NCI-H1105 treated with DMSO at 0.1 percent for 48 hours (cell line): ENCODE measurements at places on chromosomes 1 and 21.
A peak's percentile ranks its signal among the peaks of the same experiment; 100 is the strongest.

DNA sequence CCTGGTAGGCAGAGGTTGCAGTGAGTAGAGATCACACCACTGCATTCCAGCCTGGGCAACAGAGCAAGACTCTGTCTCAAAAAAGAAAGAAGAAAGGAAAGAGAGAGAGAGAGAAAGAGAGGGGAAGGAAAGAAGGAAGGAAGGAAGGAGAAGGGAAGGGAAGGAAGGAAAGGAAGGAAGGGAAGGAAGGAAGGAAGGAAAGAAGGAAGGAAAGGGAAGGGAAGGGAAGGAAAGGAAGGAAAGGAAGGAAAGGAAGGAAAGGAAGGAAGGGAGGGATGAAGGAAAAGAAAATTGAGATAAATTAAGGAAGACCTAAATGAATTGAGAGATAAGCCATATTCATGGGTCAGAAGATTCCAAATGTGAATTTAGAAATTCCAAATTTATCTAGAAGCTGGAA, 92.2 kb downstream of the GLIS1 start:
- no peak for DNase-seq

- DNase-seq: no peak
Observed at GRCh38 chr1:195902779-195903178, 705.5 kb downstream of the KCNT2 start.

- no peak for DNase-seq
Observed at GRCh38 chr1:168686666-168687065, 42.3 kb downstream of the DPT start.

- peak; percentile 31 for DNase-seq
Observed at GRCh38 chr1:29649189-29650040, 413.1 kb downstream of the PTPRU start.

- DNase-seq: peak; percentile 75
Observed at GRCh38 chr1:230681599-230681998, 32.3 kb downstream of the AGT start.

GRCh38 chr1:214290424-214291037, 9.6 kb downstream of the SMYD2 start:
- DNase-seq: no peak

DNA sequence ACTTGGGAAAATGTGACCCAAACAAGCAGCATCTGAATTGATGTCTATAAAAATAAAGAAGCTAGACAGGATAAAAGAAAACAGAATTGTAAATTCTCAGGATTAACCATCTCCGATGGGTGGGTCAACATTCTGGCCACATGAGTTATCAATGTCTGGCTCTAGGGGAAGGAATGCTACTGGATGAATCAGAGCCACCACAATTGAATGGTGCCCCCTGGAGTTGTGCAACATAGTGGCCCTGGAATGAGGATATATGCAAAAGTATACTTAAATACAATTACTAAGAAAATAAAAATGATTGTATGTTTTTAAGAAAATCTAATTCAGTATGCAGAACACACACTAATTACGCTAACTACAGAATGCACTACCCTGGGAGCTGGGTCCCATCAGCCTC, 185.6 kb downstream of the TGFBR3 start:
- no peak for DNase-seq

GRCh38 chr1:175192111-175192629, 406 bp downstream of the KIAA0040 start:
- DNase-seq: peak; percentile 40

GRCh38 chr1:162387226-162388082, 5.9 kb downstream of the C1orf226 start:
- DNase-seq: no peak

DNA sequence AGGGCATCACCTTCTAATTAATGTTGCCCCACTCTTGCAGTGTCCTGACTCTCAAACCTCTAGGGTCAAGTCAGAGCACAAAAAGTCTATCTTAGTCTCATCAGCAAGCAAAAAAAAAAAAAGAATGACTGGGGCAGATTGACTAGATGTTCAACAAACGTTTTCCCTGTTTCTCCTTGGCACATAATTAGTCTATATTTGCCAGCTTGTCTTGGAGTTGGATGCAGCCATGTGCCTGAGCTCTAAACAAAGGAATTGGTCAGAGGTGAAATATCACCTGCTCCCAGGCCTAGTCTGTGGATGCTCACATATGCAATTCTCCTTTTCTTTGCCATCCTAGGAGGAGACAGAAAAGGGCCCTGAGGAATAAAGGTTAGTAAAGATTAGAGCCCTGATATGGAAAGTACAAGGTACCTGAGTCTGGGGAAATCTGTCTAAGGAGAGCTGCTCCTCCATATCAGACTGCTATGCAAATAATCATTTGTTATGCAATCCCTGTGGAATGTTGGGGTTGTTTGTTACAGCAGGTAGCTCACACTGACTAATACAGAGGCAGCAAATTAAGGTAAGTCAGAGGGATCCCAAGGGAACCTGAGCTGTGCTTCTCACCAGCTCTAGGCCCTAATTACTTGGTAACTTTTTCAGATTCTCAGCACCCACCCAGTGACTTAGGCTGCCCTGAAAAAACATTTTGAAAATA, 130.8 kb downstream of the BRINP2 start:
- DNase-seq: no peak

- DNase-seq: no peak
Observed at GRCh38 chr1:243719476-243719875, 130.6 kb downstream of the AKT3 start.

DNA sequence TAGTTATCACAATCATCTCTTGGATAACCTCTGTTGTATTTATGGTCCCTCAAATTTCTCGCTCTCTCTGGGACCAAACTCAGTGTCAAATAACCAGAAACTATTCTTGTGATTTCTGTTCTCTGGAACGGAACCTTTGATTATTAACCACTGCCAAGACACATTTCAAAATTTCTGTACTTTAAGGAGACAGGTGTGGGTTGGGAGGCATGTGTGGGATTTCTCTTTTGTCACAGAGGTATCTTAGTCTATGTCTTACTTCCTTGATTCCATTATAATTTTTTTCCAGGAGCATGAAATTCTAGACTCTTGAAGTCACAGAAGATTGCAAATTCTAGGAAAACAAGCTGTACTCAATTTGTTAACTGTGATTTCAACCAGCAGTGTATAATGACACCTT, 919.0 kb upstream of the B3GALT2 start:
- no peak for DNase-seq

DNA sequence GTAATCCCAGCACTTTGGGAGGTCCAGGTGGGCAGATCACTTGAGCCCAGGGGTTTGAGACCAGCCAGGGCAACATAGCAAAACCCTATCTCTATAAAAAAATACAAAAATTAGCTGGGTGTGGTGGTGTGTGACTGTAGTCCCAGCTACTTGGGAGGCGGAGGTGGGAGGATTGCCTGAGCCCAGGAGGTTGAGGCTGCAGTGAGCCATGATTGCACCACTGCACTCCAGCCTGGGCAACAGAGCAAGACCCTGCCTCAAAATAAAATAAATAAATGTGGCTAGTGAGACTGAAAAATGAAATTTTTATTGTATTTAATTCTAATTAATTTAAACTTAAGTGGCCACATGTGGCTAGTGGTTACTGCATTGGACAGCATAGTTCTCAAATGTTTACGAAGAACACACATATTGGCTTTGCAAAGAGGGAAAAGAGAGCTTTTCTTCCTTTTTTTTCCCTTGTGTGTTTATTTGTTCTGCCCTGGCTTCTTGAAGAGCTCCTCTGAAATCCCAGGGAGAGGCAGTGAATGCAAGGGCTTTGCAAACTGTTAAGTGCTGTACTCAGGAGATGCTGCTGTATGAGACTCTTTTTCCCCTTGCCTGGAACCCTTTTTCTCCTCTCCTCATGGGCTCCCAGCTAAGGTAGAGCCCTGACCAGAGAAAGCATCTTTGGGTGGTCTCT, 59.0 kb upstream of the RPL11 start:
- DNase-seq: no peak

- DNase-seq: no peak
Observed at GRCh38 chr1:43293896-43294760, 6.7 kb upstream of the TIE1 start.

DNA sequence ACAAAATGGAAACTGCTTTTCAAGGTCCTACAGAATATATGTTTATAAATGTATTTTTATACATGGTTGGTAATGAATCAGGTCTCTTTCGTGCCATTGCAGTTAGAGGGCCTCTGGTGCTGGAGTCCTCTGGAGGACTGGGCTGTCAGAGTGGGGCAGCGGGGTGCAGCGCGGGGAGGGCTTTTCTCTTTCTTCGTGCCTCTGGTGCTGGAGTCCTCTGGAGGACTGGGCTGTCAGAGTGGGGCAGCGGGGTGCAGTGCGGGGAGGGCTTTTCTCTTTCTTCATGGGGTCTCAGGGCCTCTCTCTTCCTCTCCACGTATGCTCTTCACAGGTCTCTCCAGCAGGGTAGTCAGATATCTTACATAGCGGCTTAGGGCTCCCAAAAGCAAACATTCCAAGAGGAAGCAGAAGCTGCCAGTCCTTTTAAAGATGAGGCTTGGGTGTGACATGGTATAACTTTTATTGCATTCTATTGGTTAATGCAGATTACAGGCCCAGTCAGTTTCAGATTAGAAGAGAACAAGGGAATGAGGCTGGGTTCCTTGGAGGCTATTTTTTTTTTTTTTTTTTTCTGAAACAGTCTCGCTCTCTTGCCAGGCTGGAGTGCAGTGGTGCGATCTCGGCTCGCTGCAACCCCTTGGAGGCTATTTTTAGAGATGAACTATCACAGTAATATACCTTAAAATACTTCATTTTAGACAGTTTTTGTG, 13.1 kb downstream of the SDCCAG8 start:
- no peak for DNase-seq

DNA sequence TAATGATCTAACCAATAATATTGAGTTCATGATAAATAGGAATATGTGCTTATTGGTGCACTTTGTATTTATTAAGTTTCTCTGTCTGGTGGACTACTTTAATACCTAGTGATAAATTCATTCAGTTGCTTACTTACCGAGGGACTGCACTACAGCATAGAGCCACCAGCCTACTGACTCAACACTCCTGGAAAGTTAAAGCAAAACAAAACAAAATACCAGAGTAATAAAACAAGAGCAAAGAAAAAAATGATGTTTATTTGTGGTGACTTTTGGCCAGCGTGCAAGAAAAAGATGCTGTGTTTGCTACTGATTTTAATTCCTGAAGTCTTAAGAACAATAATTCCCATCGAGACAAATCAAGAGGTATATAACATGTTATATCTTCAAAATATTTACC, 586.3 kb downstream of the PLA2G4A start:
- DNase-seq: no peak

GRCh38 chr1:150429805-150430204, 57.4 kb upstream of the TARS2 start:
- no peak for DNase-seq

DNA sequence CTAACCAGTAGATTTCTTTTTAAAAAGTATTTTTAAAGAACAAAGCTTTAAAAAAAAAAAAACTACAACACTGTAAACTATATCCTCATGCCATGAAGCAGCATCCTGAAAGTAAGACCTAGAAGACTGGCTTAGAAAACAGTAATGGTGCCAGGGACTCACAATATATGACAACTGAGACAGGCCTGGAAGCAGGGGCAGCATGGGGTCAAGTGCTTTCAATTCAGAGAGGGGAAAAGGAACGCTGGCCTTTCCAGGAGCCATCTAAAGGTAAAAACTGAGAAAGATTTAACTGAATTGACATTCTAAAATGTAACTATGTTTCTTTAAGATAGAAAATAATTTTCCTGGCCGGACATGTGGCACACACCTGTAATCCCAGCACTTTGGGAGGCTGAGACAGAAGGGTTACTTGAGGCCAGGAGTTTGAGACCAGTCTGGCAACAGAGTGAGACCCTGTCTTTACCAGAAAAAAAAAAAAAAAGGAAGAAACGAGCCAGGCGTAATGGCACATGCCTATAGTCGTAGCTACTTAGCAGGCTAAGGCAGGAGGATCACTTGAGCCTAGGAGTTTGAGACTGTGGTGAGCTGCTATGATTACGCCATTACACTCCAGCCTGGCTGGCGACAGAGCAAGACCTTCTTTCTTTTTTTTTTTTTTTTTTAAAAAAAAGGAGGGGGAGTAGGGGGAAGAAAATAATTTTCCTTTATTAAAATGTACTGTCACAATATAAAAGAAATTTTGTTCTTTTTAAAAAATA, 54.1 kb downstream of the SLC35D1 start:
- no peak for DNase-seq

- no peak for DNase-seq
Observed at GRCh38 chr1:161090617-161091016, 1.3 kb upstream of the NECTIN4 start.

DNA sequence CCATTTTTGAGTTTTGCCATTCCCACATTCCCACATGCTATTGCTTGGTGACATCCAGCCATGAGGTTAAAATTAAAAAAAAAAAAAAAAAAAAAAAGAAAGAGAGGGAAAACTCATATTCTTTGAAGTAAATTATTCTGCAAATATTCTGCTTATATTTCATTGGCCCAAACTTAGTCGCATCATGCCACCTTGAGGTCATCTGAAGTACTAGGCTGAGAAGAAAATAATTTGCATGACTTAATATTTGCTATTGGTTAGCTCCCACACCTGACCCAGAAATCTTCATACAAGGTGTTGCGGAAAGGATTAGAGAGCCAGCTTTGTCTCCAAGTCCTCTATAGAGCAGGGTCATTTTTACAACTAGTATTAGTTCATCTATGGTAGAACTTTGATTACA, 2206.0 kb downstream of the MRPL39 start:
- DNase-seq: peak; percentile 23

DNA sequence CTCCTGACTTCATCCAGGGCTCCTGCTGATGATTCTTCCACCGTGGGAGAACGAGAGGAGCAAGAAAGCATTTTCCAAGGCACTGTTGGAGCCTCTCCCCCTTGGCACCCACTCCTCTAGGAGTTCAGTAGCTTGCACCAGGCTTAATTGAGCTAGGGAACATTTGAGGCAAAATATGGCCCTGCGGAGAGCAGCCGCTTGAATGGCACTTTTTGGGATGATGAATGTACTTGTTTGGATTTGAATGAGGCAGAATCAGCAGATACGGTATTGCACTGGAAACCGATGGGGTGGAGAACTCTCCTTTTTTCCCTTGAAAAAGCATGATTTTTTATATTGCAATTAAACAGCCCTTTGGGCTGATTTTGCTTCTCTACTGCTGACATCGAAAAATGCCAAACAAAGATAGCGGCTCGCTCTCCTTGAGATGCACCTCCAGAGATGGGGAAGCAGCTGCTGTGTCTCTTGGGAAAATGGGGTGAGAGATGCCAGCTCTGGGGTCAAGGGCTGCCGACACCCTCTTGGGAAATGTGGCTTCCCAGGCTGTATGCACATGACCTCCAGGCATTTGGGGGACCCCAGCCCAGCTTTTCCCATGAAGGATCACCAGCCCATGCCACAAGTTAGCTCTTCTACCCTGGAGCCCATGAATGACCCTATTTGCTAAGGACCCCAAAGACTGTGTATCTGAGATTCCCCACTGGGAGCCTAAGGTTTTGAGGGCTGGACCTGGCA, 55.4 kb upstream of the LRP8 start:
- DNase-seq: no peak

- no peak for DNase-seq
Observed at GRCh38 chr1:17188889-17189631, 15.9 kb upstream of the PADI1 start.

GRCh38 chr1:109620401-109620791, 759 bp downstream of the AMPD2 start:
- peak; percentile 34 for DNase-seq

DNA sequence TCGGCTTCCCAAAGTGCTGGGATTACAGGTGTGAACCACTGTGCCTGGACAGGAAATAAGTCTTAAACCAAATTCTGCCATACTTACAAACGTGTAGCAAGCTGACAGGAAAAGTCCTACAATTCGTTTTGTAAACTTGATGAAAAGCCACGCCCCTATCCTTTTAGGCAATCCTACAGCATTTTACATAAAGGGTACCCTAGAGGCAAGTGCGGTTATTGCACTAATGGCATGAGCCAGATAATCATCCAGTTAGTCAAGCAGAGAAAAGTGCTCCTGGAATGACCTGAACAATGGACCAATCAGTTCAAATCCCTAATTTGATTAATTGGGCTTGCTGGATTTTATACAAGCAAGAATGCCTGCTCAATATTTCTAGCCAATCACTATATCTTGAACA, 338.2 kb downstream of the KIF26B start:
- no peak for DNase-seq
